ENCODE measurements at places on chromosomes 4 and X.

GRCh38 chrX:97399400-97399799, 515.7 kb downstream of the RPA4 start:
- DNase-seq = no peak

DNA sequence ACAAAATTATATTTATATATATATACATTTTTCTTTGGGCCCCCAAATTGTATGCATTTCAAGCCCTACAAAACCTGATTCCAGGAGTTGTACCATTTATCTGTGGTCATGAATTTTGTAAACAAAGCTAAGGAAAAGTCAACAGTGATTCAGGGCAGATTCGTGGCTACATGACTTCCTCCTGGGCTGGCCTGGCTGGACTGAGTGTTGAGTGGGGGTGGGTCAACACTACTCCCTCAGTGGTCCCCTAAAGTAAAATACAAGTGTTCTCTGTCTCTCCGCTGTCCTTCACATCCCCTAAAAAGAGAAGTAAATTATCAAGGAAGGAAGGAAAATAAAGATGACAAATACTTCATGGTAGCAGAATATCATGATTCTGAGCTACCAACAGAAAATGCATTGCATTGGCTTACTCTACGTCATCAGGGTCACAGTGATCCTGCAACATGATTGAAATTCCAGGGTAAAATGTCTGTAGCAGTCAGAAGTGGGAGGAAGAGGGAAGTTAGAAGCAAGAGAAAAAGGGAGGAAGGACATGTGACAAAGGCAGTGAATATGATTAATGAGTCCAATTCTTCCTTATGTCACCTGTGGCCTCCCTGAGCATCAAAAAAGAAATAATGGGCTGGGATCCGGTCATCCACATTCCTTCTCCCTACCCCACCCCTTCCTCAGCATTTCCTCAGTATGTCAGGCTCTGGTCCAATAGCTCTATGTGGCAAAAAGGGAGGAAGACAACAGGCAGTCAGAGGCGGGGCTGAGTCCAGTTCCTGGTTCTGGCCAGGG, 42.4 kb upstream of the MYOZ2 start:
- no peak for DNase-seq

DNA sequence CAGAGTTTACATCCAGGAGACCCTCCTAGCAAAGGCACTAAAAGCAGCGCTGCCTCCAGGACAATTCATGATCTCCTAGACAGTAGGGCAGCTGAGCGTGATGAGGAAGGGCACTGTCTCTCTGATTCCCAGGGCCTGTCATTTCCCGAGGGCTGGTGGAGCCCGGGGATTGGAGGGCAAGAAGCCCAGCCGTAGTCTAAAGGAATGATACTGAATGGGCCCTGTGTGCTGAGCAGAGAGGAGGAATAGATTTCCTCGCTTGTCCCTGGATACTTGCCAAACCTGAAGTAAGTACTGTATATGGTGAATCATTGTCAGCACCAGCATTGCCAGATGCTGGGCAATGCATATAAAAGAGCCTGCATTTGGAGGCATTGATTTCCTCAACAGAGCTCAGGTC, 88.0 kb upstream of the SLITRK2 start:
- peak; percentile 27 for DNase-seq

- no peak for DNase-seq
Observed at GRCh38 chr4:169150806-169151205, 120.0 kb downstream of the SH3RF1 start.

DNA sequence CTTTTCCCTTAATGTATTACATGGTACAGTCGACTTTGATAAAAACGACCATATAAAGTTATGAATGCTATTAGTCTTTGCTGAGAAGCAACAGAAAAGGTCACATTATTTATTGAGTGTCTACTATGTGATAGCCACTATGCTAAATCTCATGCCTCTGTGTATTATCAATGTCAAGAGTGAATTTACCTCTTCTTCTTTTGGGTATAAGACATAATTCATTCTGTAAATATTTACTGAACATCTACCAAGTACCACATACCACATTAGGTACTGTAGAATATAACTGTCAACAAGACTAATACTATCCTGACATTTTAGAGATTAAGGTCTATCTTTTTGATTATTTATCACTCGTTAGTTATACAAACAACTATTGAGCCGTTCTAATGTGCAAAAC, 268.7 kb upstream of the FTHL17 start:
- DNase-seq = no peak

DNA sequence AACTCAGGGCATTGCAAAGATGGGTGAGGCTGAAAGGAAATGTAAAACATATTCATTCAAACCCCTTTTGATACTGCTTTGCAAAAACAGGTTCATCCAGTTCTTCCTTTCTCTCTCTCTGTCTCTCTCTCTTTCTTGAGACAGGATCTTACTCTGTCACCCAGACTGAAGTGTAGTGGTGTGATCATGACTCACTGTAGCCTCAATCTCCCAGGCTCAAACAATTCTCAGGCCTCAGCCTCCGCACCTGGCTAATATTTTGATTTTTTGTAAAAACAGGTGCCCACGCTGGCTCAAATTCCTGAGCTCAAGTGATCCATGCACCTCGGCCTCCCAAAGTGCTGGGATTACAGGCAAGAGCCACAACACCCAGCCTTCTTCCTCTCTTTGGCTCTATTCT, 15.6 kb upstream of the DCHS2 start:
- no peak for DNase-seq

DNA sequence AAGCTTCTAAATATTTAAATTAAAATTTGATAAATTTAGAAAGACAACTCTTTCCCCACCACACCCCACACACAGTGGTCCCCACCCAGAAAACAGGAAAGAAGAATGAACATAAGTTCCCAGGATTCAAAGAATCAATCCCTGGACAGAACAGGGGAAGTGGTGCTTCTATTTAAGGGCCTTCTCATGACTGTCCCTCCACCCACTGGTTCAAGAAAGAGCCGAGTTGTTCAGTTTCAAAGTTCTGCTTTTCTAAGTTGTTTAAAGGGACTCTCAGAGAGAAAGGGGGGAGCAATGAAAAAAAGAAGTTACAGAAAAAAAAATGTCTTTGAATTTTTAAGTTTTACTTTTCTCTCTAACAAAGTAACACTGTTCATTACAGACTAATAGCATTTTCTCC, 195.8 kb downstream of the PDGFC start:
- no peak for DNase-seq

GRCh38 chr4:8090744-8091301, 67.8 kb downstream of the ABLIM2 start:
- no peak for DNase-seq

Data from C1 segment of cervical spinal cord (tissue), 14 donors.